Caki2 (cell line): ENCODE measurements at places on chromosomes 13 and 19. TPM values are rescaled to one million over a fixed set of nuclear protein-coding genes. Genes with fewer than 3 reads are reported as not detected.

The PCDH20 gene
- total RNA-seq: 2.4 and 4.4 TPM in 2 replicates

The CGB5 gene
- total RNA-seq: not detected in 2 replicates

The RFPL4A gene
- not detected in 2 replicates for total RNA-seq

The ZNF729 gene
- not detected in 2 replicates for total RNA-seq

The MVB12A gene
- total RNA-seq: 77.8 and 129 TPM in 2 replicates

- no peak for DNase-seq
Measured at GRCh38 chr13:51781246-51782022, 22.5 kb downstream of the DHRS12 start.

- DNase-seq: no peak
Measured at GRCh38 chr13:50375792-50376191, 360.5 kb downstream of the KCNRG start.

DNA sequence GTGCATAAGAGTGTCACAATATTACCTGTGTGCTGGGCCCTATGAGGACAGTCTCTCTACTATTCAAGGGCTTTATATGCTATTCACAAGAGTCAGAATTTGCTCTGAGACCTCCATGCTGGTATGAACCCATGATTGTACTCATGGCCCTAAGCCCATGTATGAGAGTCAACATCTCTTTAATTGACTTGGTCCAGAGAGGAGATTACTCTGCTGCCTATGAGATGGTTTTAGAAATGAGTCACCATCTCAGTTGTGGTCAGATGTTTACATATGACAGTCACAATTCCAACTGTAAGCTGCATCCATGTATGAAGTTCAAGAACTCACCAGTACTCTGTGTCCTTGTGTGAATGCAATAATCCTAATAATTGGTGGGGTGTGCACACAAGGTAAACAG, 19.9 kb upstream of the ZNF208 start:
- DNase-seq: no peak

GRCh38 chr19:8475005-8475404, 27.4 kb downstream of the PRAM1 start:
- no peak for DNase-seq
